ENCODE measurements at places on chromosomes 16 and 17.

DNA sequence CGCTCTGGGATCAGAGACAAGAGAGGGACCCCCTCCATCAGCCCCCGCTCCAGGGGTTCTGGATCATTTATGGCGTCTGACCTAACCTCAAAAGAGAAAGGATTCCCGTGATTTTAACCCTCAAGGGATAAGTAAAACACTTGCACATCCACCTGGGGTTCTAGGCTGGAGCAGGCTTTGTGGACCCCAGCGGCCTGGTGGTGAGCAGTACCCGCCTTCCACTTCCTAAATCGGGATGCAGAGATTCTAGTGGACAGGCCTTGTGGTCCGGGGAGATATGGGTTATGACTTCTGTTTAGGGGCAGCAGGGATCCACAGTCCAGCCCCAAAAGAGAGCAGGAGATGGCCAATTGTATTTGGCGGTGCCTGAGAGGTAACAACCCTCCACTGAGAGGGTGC is 684 bp upstream of the PITPNM3 start:
- DNase-seq, result no peak

- no peak for DNase-seq
Measured at GRCh38 chr16:79412783-79413225, 187.7 kb downstream of the MAF start.

DNA sequence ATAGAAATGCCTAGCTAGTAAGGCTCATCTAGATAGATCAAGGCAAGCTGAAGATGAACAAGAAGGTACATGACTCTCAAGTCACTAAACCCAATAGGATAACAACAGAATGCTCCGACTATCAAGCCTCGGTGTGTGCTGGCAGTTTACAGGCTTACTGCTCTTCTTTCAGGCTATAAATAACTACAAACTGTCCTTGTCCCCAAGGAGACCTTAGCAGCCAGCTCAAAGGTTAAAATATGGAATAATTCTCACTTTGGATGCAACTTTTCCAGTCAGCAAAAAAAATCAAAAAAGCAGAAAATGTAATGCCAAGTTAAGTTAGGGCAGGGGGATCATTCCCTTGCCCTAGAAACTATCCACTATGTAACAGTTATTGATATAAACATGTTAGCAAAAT is 44.6 kb downstream of the SPOP start:
- DNase-seq, result no peak

GRCh38 chr17:8935191-8935590 is 30.3 kb downstream of the PIK3R5 start:
- DNase-seq, result peak; percentile 51

- DNase-seq, result no peak
Measured at GRCh38 chr16:50207652-50208051, 54.5 kb downstream of the TENT4B start.
